Chondrocyte (in vitro differentiated cells): ENCODE measurements at places on chromosomes 12 and 14. TPM values are rescaled to one million over a fixed set of nuclear protein-coding genes. Genes with fewer than 3 reads are reported as not detected.
A peak's percentile ranks its signal among the peaks of the same experiment; 100 is the strongest.

SCN8A gene
- total RNA-seq = 3.8 to 4.4 TPM (median 4.1 TPM) in 3 replicates

SDR9C7 gene
- total RNA-seq = not detected in 3 replicates

DNA sequence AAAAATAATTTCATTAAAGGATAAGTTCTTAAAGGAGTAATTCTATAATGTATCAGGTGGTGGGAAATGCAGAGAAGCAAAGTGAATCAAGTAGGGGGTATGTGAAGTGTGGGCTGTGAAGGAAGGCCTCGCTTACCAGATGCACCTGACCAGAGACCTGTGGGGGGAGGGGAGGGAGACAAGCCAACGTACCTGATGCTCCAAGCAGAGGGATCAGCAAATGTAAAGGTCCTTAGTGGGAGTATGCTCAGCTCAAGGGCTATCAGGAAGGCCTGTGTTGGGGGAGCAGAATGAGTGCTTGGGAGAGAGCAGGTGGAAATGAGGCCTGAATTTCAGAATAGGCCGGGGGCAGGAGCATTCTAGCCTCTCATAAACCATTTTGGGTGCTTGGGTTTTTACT, 57.1 kb downstream of the ANO4 start:
- H3K27ac ChIP-seq = no peak overlapping the region
- H3K4me3 ChIP-seq = no peak overlapping the region
- H3K27me3 ChIP-seq = no peaks in the 10 kb centered on the region

LBHD2 gene
- total RNA-seq = not detected in 3 replicates

DNA sequence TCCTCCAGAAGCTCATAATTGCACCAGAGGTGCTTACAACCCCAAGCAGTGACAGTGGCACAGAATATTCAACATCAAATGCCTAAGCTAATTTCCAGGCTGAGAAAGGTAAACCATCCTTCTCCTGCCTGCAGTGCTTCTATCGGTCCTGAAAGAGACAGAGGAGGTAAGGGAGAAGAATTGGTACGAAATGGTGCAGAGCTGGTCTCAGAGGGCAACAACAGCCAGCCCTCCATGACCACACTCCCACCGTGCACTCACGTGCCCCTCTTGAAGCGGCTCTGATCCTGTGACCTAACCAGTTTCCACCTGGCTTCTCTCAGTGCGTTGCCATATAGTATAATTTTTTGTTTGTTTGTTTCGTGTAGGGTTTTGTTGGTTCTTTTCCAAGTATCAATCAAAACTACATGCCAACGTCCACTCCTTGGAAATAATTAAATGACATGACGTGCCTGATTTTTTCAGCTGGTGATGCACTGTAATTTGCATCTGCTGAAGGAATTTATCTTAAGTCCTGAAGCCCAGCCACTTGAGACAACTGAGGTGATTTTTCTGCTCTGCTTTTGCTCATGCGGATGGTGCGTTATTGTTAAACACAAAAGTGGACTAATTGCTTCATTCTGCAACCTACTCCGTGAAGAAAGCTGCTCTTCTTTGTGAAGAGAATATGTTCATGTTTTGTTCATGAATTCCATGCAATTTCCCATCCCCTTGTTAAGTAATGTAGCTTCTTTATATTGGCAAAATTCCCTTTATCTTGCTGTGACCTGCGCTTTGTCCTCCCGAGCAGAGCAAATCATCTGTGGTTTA, 1.3 kb upstream of the ATP2A2 start:
- no peaks in the 10 kb centered on the region for H3K36me3 ChIP-seq
- H3K27me3 ChIP-seq = no peaks in the 10 kb centered on the region
- H3K4me3 ChIP-seq = peak overlapping the region; percentile 79
- H3K4me1 ChIP-seq = peaks cover 33% of the 10 kb centered on the region
- peak overlapping the region; percentile 89 for H3K27ac ChIP-seq

DNA sequence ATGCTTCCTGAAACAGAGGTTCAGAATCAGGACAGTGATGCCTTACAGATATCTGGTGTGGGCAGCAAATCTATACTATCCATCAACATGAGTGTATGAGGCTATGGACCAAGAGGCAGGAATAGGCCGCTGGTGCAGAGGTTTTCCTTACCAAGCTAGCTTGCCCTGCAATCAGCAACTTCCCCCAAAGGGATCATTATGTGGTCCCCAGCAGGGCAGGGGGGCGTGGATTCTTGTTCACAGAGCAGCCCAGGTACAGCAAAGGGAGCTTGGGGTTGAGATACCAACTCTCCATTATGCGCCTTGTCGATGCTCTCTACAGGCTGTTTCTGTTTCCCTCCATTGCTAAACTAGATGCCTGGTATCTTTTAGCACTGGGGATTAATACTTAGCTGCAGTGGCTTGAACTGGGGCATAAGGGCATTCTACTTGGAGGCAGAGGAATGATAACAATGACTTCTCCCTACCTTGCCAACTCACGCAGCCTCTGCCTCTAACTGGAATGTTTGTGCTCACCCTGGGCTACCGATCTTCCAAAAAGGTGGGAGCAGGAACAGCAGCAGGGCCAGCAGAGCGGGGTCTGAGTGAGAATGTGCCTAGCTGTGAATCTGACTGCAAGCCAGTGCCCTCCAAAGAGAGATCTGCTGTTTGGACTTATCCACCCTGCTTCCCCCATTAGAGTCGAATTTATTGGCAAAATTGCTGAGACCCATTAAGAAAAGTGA, 10.3 kb upstream of the KRT1 start:
- no peak for DNase-seq
- peaks cover 75% of the 10 kb centered on the region for H3K27me3 ChIP-seq
- H3K4me3 ChIP-seq = peak overlapping the region; percentile 43
- no peaks in the 10 kb centered on the region for H3K36me3 ChIP-seq

DNA sequence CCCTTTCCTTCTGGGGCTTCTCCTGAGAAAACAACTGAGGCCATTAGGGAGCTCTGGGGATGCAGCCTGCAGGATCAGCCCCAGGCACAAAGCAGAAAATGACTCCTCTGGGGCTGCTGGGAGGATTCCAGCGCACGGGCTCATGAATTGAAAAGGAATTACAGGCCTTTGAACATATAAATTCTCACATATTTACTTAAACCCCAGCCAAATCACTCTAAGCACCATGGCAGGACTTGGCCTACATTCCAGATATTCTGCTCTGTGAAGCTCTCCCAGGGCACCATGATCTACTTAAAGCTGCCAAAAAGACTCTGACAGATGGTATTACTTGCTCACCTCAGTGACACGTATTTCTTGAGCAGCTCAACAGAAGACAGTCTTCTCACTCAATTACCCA, 87.2 kb downstream of the ZFC3H1 start:
- H3K4me1 ChIP-seq = peaks cover 8% of the 10 kb centered on the region
- peaks cover 2% of the 10 kb centered on the region for H3K36me3 ChIP-seq
- H3K27ac ChIP-seq = no peak overlapping the region
- H3K27me3 ChIP-seq = no peaks in the 10 kb centered on the region
- H3K4me3 ChIP-seq = no peak overlapping the region

KRT6A gene
- not detected in 3 replicates for total RNA-seq

- no peaks in the 10 kb centered on the region for H3K4me1 ChIP-seq
- no peak for DNase-seq
- no peak overlapping the region for H3K27ac ChIP-seq
- H3K27me3 ChIP-seq = peaks cover 7% of the 10 kb centered on the region
- no peak overlapping the region for H3K4me3 ChIP-seq
- H3K36me3 ChIP-seq = no peaks in the 10 kb centered on the region
Measured at GRCh38 chr12:131372706-131373195, 338.1 kb upstream of the SFSWAP start.

NR1H4 gene
- total RNA-seq = not detected in 3 replicates

DNA sequence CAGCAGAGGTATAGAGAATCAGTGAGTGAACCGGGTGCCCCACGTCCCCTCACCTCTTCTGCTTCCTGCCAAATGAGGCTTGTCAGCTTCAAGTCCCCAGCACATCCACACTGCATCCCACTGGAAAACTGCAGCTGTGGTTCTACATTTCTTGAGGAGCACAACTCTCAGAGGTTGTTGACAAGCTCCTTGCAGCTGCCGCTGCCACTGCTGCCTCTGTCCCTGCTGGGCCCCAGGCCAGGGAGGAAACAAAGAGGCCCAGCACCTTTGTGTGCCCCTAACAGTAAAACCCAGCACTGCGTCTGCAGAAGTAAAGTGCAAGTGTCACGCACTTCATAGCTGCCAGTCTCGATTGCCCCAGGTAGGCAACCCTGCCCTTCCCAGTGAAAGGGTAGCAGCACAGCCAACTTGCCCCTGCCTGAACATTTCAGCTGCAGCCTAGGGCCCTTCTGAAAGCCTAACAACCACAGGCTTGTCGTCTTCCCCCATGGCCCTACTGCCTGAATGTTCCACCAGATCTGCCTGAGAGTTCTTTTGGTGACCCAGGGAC, 1162.1 kb upstream of the USP15 start:
- H3K4me1 ChIP-seq = peaks cover 11% of the 10 kb centered on the region
- no peaks in the 10 kb centered on the region for H3K36me3 ChIP-seq
- H3K27me3 ChIP-seq = no peaks in the 10 kb centered on the region
- H3K27ac ChIP-seq = no peak overlapping the region
- no peak overlapping the region for H3K4me3 ChIP-seq

ADCY4 gene
- 1.5 to 5.2 TPM (median 3.3 TPM) in 3 replicates for total RNA-seq

GRCh38 chr12:56119361-56119796, 1.3 kb downstream of the ZC3H10 start:
- no peak for DNase-seq
- H3K4me1 ChIP-seq = peaks cover 33% of the 10 kb centered on the region
- peaks cover 9% of the 10 kb centered on the region for H3K36me3 ChIP-seq
- H3K27ac ChIP-seq = peak overlapping the region; percentile 100
- H3K27me3 ChIP-seq = no peaks in the 10 kb centered on the region
- H3K4me3 ChIP-seq = peak overlapping the region; percentile 89

- DNase-seq = no peak
- H3K27ac ChIP-seq = no peak overlapping the region
- no peak overlapping the region for H3K4me3 ChIP-seq
- H3K36me3 ChIP-seq = no peaks in the 10 kb centered on the region
Measured at GRCh38 chr12:53328043-53328435, 6.6 kb upstream of the AAAS start.

DTX1 gene
- total RNA-seq = not detected in 3 replicates

DNA sequence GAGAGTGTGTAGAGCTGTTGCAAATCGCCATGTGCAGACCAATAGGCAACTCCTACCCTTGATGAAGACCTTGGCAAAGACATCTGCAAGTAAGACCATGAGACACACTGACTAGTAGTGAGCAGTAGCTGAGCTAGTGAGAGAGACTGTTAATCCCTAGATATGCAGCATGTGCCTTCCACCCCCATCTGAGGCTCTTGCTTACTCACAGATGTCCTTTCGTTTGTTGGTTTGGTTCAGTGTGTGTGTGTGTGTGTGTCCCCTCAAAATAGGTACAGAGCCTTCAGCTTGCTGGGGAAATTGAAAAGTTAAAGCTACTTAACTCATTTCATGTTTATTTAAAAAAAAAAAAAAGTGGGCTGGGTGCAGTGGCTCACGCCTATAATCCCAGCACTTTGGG, 37.6 kb downstream of the MYF5 start:
- peaks cover 5% of the 10 kb centered on the region for H3K4me1 ChIP-seq
- DNase-seq = no peak
- no peaks in the 10 kb centered on the region for H3K36me3 ChIP-seq
- H3K27me3 ChIP-seq = peaks cover 2% of the 10 kb centered on the region
- no peak overlapping the region for H3K27ac ChIP-seq

TMBIM6 gene
- 321 to 344 TPM (median 335 TPM) in 3 replicates for total RNA-seq

KRT72 gene
- total RNA-seq = not detected in 3 replicates

DNA sequence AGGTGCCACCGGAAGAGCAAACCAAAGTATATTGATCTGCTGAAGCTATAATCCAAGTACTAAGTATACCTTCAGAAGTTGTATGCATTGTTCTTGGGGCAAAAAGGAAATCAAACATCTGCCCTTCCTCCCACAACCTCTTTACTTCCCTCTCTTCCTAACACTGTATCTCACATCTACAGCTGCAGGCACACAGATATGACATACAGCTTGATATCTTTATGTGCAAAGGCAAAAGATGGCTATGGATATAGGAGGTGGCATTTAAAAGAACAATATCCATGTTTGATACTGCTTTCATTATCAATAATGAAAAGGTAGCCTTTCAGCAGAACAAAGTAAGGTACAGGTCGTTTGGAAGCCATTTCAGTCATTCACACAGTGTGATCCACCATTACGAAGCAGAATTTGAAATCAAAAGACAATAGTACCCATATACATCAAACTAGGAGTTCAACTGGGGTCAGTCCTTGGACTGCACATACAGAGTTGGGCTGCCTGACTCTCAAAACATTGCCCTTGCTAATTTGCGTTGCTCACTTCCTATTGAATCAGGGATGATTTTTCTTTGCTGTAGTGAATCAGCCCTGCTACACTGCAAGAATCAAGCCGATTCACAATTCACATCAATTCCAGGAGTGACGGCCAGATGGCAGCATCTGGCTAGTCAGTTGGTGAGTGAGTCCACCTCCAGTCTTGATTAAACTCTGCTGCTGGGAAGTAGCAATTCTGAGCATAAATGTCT, 8.9 kb downstream of the ANG start:
- no peak overlapping the region for H3K27ac ChIP-seq
- H3K27me3 ChIP-seq = no peaks in the 10 kb centered on the region
- peaks cover 5% of the 10 kb centered on the region for H3K36me3 ChIP-seq
- no peaks in the 10 kb centered on the region for H3K4me1 ChIP-seq
- no peak overlapping the region for H3K4me3 ChIP-seq

DNA sequence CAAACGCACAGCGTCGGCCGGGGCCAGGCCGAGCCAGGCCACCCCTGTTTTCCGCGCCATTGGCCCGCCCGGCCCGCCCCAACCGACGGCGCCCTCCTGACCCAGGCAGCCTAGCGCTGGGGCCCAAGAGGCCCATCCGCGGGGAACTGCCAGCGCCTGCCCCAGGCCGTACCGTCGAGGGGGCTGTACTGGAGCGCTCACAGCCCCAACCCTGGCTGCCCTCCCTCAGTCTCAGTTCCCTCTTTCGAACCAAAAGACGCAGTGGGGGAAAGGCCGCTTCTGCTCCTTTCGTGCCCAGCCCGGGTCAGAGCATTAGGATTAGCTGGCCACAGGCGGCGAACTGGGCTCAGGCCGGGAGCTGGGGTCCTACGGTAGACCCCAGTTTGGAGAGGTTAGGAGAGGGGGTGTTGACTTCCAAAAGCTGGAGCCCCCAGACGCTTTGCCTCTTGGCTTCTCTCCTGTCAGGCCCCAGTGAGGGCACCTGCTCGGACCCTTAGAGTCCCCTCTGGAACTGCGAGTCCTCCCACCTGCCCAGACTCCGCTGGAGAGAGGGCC, 1.9 kb downstream of the NKX2-1 start:
- H3K4me1 ChIP-seq = peaks cover 14% of the 10 kb centered on the region
- peaks cover 4% of the 10 kb centered on the region for H3K36me3 ChIP-seq
- peaks cover 65% of the 10 kb centered on the region for H3K27me3 ChIP-seq

- no peaks in the 10 kb centered on the region for H3K36me3 ChIP-seq
- H3K4me1 ChIP-seq = no peaks in the 10 kb centered on the region
- H3K27ac ChIP-seq = no peak overlapping the region
- no peak for DNase-seq
- H3K4me3 ChIP-seq = no peak overlapping the region
Measured at GRCh38 chr14:61406198-61406597, 84.8 kb downstream of the PRKCH start.

- H3K27me3 ChIP-seq = peaks cover 5% of the 10 kb centered on the region
- no peak for DNase-seq
- H3K4me3 ChIP-seq = no peak overlapping the region
Measured at GRCh38 chr12:31007636-31008175, 66.0 kb upstream of the DDX11 start.

PIANP gene
- 3.2 to 9.3 TPM (median 4.4 TPM) in 3 replicates for total RNA-seq

- no peak for DNase-seq
- peaks cover 4% of the 10 kb centered on the region for H3K36me3 ChIP-seq
Measured at GRCh38 chr12:67239061-67239460, 30.1 kb upstream of the CAND1 start.
